ENCODE measurements at places on chromosomes 7 and 10.

GRCh38 chr7:123748171-123748733, 551 bp downstream of the WASL start:
- DNase-seq: peak; percentile 49

GRCh38 chr7:926061-927030, 28.1 kb downstream of the ADAP1 start:
- no peak for DNase-seq

GRCh38 chr10:73759512-73760115, 15.4 kb downstream of the SEC24C start:
- peak; percentile 67 for DNase-seq

DNA sequence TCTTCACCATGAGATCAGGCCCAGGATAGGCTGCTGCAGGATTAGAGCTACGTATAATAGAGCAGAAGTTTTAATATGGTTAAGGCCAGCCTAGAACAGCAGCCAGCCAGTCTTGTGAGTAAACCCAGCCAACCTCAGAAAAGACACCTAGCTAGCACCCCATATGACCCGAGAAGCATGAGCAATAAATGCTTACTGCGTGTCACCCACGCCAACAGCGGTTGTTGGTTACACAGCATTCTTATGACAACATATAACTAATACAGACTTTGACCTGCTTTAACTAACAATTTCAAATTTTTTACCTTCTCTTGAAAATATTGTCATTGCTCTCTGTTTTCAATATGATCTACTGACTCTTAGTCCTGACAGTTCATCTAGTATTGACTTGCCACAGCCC, 105.7 kb downstream of the HBP1 start:
- peak; percentile 11 for DNase-seq

DNA sequence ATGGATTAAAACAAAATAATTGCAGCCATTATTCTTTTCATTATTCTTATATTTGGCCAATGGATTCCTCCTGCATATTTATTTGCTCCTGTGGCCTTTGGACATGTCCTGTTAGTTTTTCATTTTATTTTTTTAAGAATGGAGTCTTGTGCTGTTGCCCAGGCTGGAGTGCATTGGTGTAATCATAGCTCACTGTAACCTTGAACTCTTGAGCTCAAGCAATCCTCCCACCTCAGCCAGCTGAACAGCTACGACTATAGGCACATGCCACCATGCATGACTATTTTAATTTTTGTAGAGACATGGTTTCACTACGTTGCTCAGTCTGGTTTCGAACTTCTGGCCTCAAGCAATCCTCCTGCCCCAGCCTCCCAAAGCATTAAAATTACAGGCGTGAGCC, 42.7 kb upstream of the SRI start:
- no peak for DNase-seq

GRCh38 chr7:16399916-16400892, 21.1 kb downstream of the CRPPA start:
- no peak for DNase-seq

DNA sequence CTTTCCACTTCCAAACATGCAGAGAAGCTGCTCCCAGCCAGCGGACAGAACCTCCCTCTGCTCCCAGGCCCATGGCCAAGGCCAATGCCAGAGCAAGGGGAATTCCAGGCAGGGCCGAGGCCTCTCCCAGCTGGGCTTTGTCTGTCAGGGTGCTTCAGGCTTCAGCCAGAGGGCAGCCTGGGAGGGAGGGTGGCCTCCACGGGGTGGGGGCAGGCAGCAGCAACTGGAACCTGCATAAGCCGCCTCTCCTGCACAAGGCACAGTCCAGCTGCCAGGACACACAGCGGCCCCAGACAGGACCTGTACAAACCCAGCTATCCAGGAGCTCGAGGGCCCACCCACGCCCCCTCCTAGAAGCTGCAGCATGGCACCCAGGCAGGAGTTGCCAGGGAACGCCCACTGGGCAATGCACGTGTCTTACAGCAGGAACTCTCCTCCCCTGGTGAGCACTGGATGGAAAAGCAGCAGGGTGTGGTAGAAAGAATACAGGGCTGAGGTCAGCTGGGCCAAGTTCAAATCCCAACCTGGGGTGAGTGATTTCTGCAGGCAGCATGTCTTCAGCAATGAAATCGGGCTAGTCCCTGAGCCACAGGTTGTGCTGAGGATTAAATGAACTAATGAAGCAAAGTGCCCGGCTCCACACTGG, 7.6 kb downstream of the FAM53B start:
- DNase-seq: no peak

DNA sequence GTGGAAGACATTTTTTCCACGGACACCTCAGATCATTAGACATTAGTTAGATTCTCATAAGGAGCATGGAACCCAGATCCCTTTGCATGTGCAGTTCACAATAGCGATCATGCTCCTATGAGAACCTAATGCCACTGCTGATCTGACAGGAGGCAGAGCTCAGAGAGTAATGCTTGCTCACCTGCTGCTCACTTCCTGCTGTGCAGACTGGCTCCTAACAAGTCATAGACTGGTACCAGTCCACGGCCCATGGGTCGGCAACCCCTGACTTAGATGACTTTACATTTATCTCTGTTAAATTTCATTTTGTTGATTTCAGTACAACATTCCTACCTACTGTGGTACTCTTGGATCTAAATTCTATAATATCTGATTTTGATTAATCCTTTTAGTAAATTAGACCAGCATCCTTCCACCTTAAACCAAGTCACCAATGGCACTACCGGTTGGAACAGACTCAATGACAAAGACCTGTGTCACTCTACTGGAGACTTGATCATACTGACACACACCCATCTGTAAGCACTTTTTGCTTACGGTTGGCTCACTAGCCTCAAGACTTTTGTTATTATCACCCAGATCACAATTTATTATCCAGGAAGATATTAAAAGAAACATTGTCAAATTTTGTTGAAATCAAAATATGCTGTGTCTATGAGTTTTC, 8.0 kb upstream of the CCDC71L start:
- no peak for DNase-seq

GRCh38 chr7:28409716-28410627, 2.3 kb upstream of the CREB5 start:
- no peak for DNase-seq

GRCh38 chr7:44103923-44104859, at the start of gene AEBP1:
Gene AEBP1 (plus strand): TSS chr7:44104345. CDS start chr7:44104666, 321 bp downstream.
- DNase-seq: peak; percentile 47

- no peak for DNase-seq
These were observed 65.3 kb upstream of the AQP1 start for GRCh38 chr7:30846378-30846777.

DNA sequence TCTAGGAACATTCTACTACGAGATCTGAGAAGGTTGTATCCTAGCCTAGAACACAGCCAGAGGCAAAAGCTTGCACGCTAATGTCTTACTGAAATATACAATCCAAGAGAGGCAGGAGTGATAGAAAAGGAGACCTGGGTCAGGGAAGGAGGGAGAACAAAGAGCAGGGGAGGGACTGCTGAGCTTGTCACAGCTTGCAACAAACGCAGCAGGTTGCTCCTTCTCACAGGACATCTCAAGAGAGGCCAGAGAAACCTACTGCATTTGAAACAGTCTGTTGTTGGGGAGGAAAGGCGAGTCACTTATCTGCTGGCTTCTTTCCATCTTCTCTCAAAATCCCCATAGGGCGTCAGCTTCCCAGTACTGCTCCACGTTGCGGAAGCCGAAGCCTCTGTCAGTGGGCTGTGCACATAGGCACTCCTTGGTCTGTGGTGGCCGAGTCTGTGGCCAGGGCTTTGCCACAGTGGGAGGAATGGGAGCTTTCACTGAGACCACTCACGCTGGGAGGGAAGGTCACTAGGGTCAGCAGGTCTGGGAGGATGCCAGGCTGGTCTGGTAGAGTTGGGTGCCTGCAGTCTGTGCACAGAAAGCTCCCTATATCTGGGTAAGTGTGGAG, 25.8 kb upstream of the GPNMB start:
- DNase-seq: no peak

DNA sequence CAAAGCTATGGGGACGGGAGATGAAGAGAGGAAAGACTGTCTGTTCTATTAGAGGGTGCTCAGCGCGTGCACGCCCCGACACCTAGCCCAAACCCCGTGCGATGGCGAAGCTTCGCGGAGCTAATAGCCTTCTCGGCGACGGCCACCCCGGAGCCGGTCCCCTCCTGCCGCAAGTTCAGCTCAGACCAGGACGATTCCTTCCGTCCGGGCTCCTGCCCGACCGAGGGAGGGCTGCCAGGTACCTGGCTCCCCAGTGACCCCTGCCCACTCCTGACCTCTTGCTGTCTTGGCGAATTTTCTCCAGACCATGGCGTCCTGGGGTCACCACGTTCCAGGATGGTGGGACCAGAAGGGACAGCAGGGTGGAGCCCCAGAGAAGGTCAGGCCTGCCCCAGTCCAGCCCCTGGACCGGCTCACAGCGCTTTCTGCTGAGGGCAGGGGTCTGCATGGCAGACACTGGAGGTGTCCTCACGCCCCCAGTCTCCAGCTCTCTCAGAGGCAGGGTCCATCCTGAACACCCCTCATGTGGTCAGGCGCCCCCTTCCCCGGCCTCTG, 36.7 kb downstream of the UNCX start:
- DNase-seq: no peak

GRCh38 chr10:125742465-125742864, 23.0 kb downstream of the EDRF1 start:
- DNase-seq: no peak

DNA sequence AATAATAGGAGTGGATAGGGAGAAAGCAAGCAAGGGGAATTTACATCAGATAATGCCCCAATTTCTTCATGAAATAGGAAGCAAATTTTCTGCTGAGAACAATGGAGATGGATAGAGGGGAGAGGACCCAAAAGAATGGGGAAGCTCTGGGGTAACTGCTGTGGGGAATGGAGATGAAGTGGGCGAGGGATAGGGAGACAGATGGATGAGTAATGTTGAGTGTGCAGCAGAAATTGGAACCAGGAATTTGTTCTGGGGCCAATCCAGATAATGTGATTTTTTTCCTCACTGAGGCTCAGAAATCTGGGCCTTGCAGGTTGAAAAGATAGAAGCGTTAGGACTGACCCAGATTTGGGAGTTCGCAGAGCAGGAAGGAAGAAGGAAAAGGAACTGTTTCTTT, 24.5 kb upstream of the MRC1 start:
- DNase-seq: no peak

GRCh38 chr7:47170516-47170915, 411.4 kb downstream of the TNS3 start:
- DNase-seq: no peak

GRCh38 chr10:19367176-19367575, 318.6 kb downstream of the MALRD1 start:
- no peak for DNase-seq

- no peak for DNase-seq
These were observed 94.3 kb downstream of the OAT start for GRCh38 chr10:124324451-124324850.

- DNase-seq: no peak
These were observed 433.9 kb downstream of the SORCS3 start for GRCh38 chr10:105075031-105075430.

DNA sequence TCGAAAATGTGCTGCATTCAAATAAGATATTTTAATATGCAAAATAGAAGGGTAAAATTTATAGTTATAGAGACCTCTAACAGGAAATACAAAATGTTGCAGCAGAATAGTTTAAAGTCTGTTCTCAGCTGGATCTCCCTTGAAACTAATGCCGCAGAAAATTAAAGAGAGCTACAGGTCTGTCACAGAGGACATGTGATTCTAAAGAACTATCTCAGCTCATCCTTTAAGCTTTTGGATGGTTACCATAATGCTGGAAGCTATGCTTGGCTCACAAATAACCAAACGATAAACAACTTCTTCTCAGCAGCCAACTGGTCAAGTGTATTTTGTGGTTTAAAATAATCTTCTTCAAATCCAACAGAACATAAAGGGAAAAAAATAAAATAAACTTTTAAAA, 353.0 kb downstream of the PARD3 start:
- DNase-seq: no peak

DNA sequence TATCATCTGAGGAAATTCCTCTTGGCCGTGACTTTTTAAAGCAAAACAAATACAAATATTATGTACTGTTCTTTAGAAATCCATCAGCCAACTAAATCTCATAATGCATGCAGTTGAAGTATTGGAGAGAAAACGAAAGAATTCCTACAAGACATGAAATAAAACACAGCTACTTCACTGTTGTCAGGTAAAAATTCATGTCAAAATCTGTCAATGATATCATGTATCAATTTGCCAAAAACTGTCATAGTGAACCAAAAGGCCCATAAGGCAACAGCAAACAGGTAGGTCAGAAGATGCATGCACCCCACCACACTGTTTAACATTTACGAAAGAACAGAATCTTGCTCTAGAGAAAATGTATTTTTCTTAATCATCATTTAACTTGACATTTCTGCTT, 2.3 kb downstream of the GPR22 start:
- DNase-seq: no peak

GRCh38 chr10:46514431-46514861, 42.0 kb downstream of the GPRIN2 start:
- peak; percentile 4 for DNase-seq

- DNase-seq: no peak
These were observed at the start of gene PTF1A for GRCh38 chr10:23191764-23192711. Gene PTF1A (plus strand): TSS chr10:23192312. CDS start chr10:23192531, 219 bp downstream.

DNA sequence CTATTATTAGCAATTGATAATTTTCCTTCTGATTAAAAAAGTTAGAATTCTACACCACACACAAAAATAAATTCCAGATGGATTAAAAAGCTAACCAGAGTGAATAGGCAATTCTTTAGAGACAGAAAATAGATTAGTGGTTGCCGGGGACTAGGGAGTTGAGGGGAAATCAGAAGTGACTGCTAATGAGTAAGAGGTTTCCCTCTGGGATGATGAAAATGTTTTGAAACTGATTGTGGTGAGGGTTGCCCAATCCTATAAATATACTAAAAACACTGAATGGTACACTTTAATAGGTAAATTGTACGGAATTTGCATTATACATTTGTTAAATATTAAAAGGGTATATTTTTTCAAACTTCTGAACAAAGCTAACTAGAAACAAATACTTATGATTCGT, 214.9 kb downstream of the GPAM start:
- DNase-seq: no peak

DNA sequence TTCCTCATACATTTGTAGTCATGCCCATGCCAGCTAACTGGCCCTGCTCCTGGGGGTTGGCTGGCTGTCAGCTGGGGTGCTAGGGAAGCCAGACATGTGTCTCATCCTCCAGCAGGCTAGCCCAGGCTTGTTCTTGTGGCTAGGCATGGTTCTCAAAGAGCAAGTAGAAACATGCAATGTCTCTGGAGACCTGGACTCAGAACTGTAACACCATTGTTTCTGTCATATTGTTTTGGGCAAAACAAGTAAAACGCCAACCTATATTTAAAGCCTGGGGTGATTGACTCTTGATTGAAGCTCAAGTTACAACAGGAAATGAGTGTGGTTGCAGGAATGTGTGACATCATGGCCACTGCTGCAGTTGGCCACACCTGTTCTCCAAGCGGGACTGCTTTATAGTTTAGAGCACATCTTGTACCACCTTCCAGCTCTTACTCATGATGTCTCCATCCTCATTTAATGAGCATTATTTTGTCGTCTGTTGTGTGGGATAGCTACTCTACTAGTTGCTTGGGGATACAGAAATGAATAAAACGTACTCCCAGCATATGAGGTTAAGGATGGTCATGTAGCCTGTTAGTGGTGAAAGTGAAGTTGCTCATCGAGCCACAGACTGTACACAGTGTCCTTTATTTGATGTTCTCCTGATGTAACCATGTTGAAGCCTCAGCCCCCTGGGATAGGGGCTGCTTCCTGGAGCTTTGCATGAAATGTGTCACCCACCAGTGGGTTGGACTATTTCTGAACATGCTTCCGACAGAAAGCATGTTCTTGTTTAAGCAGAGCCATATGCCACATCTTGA, 168.4 kb downstream of the SORCS3 start:
- DNase-seq: no peak

All from activated CD4-positive, alpha-beta memory T cell treated with anti-CD3 and anti-CD28 coated beads for 36 hours (primary cell).